Adrenal gland (tissue), 19 donors: ENCODE measurements at places on chromosomes 16 and 17.

DNA sequence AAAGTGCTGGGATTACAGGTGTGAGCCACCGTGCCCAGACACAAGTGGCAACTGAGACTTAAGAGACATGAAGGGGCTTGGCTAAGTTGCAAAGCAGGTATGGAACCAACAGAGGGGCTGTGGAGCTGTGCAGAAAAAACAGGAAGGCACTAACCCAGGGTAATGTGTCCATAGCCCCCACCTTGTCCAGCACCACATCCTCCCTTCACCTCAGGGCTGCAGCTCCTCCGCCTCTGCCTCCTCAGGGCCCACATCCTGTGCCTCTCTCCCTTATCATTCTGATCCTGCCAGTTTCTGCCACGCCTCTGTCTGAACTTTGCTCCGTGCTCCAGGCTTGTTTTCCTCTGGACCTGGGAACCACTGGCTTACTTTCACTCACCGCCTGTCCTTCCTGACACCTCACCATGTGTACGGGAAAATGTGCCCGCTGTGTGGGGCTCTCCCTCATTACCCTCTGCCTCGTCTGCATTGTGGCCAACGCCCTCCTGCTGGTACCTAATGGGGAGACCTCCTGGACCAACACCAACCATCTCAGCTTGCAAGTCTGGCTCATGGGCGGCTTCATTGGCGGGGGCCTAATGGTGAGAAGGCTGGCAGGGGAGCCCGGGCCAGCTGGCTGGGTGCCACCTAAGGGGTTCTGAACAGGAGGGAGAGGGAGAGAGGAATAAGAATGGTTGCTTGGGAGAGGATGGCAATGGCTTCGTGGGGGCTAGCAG, at the start of gene TM4SF5:
Gene TM4SF5, plus strand, starts transcription at position 368 of the 716 bp plus-strand sequence. Its CDS starts 37 bp downstream, at position 405.
- no peak within 1 kb of the TSS for H3K27ac ChIP-seq
- H3K4me1 ChIP-seq: no peaks in the 10 kb centered on the region
- H3K27me3 ChIP-seq: no peaks in the 10 kb centered on the region
- no peak for DNase-seq

- H3K27ac ChIP-seq: no peak overlapping the region
- peak; percentile 78 for DNase-seq
- peaks cover 19% of the 10 kb centered on the region for H3K27me3 ChIP-seq
- no peaks in the 10 kb centered on the region for H3K4me1 ChIP-seq
Measured at GRCh38 chr17:14926526-14927122, 338.5 kb downstream of the PMP22 start.

- no peak overlapping the region for H3K4me3 ChIP-seq
- no peaks in the 10 kb centered on the region for H3K27me3 ChIP-seq
- no peak for DNase-seq
- H3K27ac ChIP-seq: no peak overlapping the region
Measured at GRCh38 chr16:27529962-27530361, 19.8 kb downstream of the GTF3C1 start.

- no peaks in the 10 kb centered on the region for H3K36me3 ChIP-seq
- DNase-seq: peak; percentile 92
- H3K27ac ChIP-seq: peak overlapping the region; percentile 85
- H3K4me3 ChIP-seq: peak overlapping the region; percentile 78
- peaks cover 20% of the 10 kb centered on the region for H3K4me1 ChIP-seq
Measured at GRCh38 chr17:48544349-48545021, 424 bp downstream of the HOXB2 start.

DNA sequence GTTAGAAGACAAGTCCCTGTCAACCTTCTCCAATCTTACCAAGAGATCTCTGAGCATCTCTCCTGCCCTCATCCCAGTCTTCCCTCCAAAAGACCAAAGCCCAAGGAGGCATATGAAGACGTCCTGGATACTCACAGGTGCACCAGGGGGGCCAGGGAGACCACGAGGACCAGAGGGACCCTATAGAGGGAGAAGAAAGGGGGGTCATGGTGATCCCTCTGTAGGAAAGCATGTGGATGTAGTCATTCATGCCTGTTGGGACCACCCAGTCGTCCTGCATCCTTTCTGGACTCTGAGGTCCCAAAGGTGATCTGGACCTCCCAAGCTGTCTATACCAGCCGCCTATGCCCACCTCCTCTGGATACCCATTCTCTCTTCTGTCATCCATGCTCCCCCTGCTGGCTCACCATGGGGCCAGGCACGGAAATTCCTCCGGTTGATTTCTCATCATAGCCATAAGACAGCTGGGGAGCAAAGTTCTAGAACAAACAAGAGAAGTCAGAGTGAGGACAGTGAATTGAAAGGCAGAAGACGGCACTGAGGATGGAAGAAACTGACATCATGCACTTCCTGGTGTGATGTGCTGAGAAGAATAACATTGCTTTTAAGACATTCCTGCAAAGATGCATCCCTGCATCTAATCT, 3.3 kb downstream of the COL1A1 start:
- H3K36me3 ChIP-seq: no peaks in the 10 kb centered on the region
- peak; percentile 59 for DNase-seq
- H3K4me1 ChIP-seq: peaks cover 8% of the 10 kb centered on the region
- H3K27me3 ChIP-seq: peaks cover 21% of the 10 kb centered on the region
- H3K4me3 ChIP-seq: no peak overlapping the region

- no peaks in the 10 kb centered on the region for H3K4me1 ChIP-seq
- no peak for DNase-seq
- peaks cover 15% of the 10 kb centered on the region for H3K27me3 ChIP-seq
- no peak overlapping the region for H3K4me3 ChIP-seq
- no peaks in the 10 kb centered on the region for H3K36me3 ChIP-seq
Measured at GRCh38 chr17:58172369-58173071, 5.7 kb downstream of the OR4D2 start.
